ENCODE measurements at places on chromosomes 2 and 18.

- no peak for DNase-seq
Observed at GRCh38 chr2:43010438-43011157, 215.8 kb downstream of the ZFP36L2 start.

- no peak for DNase-seq
Observed at GRCh38 chr18:7990670-7991069, 423.6 kb downstream of the PTPRM start.

DNA sequence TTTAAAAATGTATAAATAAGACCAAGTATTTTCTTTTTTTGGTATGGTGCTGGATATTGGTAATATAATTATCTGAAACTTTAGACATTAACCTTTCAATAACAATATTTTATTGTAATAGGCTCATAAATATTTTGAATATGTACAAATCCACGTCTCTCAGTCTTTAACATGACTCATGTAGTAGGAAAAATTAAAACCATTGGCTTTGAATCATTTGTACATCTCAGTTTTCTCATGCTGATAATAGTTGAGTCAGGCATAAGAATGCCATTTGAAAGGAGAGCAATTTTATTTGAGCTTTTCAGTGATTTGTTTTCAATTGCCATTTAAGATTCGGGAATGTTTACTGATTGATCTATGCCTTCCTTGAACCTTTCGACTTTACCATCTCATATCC is 364.8 kb downstream of the TGIF1 start:
- no peak for DNase-seq

DNA sequence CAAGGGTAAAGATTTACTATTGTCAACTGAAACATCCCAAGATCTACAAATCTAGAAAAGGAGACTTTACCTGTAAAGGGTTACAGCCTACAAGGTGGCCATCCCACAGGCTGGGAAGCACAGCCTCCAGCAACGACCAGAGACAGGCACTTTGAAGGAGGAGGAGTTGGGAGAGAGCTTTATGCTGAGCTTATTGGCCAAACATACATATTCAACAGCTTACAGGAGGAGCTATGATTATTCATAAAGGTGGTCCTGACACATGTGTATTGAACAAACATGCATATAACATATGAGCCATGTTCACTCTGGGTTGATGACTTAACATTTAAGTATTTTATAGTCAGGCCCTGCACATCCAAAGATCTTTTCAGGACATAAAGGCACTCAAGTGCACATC is 11.1 kb upstream of the ABCA12 start:
- no peak for DNase-seq

DNA sequence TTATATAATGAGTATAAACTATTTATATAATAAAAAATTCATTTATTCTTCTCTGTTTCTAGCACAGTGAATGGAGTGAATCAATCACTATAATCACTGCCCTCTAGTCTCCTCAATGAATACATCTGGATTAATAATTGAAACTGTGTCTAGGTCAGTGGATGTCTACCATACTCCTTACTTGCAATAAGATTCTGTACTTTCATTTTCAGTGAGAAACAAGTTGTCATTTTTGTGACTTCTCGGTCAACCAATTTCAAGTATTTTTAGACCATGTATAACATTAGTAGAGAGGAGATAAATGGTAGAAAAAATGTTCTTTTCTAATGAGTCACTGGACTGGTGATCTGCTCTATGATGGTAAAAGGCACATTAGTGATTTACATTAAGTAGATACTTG is 799.6 kb upstream of the CHAC2 start:
- no peak for DNase-seq

- DNase-seq = no peak
Observed at GRCh38 chr2:214836568-214836967, 27.1 kb upstream of the BARD1 start.

DNA sequence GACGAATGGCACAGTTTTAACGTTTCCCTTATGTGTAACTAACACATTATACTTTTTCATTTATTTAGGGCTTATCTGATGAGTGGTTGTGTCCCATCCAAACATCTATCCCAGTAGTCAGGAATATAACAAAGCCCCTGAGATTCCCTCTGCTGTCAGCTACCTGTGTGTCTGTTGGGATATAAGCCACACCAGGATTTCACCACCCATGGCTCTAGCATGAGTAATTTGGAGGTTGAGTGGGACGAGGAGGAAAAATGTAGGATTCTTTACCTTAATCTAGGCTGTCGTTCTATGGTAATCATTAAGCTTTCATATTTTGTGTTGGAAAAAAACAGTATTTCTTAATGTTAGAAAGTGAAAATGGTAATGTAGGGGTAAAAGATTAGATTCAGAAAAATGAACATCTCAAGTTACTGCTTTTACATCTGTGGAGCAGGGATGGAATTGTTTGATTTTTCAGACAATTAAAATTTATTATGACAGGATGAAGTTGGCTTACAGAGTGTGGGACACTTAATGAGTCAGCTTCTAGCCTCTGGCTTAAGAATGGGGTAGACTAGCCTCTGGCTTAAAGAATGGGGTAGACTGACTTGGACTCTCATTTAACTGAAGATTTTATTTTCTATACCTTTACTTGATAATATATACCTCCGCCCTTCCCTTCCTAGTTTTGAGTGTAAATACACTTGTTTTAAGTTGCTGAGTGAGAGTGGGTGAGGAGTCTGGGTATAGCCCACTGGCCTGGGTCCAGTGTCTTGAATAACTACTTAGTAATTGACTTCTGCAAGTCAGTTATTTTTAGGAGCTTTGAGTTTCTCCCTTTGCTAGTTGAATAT is 88.5 kb upstream of the RANBP2 start:
- DNase-seq = no peak

- DNase-seq = peak; percentile 25
Observed at GRCh38 chr2:229673676-229674075, 40.7 kb downstream of the DNER start.

GRCh38 chr2:102080451-102081242 is 61.9 kb upstream of the IL1R1 start:
- DNase-seq = no peak

DNA sequence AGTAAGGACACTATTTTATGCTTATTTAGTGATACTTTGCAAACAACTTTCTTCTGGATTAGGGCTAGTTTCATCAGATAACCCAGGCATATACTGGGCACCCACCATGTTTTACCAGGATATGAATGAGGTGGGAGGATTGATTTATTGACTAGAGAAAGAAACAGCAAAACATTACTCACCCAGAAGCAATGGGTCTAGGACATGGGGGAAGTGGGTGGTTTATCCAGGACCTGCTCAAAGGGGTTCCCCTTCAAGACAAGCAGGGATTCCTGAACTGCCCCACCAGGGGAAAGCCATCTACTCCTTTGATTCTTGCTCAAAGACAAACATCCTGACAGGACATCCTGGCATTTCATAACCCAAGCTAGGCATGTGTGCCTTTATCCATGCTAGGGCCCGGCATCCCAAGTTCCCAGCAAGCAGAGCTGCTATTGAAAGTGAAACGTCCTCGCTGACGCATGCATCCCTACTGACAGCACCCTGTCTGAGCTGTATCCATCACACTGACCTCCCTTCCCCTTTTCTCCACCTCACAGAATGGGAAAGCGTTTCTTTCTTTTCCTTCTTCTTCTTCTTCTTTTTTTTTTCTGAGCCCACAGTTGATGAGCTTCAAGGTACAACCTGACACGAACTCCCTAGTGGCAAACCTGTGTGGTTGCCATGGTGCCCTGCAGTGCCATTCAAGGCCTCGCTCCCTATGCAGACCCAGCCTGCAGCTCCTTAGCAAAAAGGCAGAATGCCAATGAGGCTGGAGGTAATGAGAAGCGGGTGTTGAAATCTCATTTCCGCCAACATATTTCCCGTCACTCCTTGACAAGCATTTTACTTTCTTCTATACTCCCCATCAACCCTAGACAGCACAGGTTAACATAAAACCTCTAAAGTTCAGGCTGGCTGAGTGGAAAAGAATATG is 70.5 kb downstream of the CLHC1 start:
- no peak for DNase-seq

DNA sequence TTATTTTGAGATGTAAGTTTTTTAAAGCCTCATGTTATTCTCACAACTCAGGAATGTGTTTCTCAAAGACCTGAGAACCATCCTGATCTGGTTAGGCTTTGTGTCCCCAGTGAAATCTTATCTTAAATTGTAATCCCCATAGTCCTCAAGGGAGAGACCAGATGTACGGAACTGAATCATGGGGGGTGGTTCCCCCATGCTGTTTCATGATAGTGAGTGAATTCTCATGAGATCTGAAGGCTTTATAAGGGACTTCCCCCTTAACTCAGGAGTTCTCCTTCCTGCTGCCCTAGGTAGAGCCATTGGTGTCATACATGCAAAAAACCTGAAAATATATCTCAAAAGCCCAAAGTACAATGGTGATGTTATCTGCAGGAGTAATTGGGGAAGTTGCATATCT is 836.7 kb downstream of the CBLN2 start:
- no peak for DNase-seq

GRCh38 chr2:61645911-61646310 is 107.8 kb upstream of the XPO1 start:
- no peak for DNase-seq

GRCh38 chr18:48161191-48161910 is 230.9 kb upstream of the SMAD2 start:
- no peak for DNase-seq

DNA sequence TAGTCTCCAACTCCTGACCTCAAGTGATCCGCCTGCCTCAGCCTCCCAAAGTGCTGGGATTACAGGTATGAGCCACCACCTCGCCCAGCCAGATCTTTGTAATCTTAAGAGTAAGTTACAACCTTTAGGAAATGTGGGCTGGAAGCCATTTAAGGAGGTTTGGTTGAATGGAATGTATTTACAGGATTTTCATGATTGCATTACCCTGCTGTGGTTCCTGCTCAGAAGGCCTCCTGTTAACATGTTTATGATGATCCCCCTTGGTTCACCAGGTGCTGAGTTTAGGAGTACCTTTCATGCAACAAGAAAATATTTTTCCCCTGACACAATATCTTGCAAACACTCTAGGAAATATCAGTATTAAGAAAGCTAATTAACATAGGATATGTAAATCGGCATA is 187.4 kb upstream of the SH3BP4 start:
- DNase-seq = no peak

Data from NCI-H774 (cell line).